ENCODE measurements at places on chromosomes 6 and 20.

DNA sequence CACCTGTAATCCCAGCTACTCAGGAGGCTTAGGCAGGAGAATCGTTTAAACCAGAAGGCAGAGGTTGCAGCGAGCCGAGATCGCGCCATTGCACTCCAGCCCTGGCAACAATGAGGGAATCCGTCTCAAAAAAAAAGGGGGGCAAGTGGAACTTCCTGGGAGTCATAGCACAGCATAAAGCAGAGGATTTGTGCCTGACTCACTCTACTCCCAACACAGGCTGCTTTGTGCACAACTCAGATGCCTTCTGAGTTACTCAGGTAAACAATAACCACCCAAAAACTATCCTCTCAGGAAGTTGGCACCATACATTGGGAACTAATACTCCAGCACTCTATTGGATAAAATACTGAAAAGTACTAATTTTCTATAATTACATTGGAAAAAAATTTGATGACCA, 2.5 kb upstream of the TMEM244 start:
- DNase-seq: no peak

GRCh38 chr20:45538209-45538799, 978 bp downstream of the WFDC6 start:
- no peak for DNase-seq

GRCh38 chr6:10479939-10480700, 41.0 kb upstream of the GCNT2 start:
- DNase-seq: no peak

DNA sequence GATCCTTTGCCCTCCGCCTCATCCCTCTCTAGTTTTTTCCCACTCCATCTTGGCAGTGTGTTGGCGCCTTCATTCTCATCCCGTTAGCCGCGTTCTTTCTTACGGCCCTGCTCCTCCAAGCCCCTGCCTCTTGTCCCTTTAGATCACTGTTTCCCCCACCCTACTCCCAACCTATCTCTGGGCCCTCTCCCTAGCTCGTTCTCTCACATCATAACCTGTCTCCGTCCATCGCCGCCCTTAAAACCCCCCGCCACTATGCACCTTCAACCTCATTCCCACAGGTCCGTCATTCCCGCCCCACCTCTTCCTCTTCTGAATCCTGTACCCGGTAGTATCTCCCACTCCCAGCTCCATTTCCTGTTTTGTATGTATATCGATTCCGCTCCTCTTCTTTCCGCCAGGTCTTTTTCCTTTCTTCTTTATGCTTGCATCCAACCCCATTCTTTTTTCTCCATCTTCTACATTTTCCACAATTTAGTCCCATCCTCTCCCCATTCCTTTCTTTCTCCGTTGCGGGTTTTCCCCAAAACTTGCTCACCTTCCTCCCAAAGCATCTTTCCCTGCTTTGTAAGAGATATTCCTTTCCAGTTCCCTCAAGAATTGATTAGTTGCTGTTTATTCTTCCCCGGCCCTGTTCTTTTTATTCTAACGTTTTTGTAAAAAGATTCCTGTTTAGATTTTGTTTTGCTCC, 671 bp downstream of the EFHC1 start:
- no peak for DNase-seq

DNA sequence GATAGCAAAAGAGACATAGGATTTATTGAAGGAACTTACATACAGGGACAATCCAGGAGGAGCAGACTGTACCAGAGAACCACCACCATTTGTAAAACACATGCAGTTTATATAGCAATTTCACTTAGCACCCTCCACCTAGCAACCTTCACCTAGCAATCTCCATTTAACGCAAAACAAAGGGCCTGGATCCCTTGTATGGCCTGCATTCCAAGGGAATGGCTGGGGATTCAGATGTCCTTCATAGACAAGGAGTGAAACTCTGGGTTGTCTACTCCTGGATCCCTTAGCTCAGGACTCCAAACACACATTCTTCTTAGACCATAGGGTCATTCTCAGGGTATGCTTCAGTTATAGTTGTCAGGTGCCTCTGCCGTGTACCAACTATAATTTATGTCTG, 1324.9 kb downstream of the HACE1 start:
- no peak for DNase-seq

DNA sequence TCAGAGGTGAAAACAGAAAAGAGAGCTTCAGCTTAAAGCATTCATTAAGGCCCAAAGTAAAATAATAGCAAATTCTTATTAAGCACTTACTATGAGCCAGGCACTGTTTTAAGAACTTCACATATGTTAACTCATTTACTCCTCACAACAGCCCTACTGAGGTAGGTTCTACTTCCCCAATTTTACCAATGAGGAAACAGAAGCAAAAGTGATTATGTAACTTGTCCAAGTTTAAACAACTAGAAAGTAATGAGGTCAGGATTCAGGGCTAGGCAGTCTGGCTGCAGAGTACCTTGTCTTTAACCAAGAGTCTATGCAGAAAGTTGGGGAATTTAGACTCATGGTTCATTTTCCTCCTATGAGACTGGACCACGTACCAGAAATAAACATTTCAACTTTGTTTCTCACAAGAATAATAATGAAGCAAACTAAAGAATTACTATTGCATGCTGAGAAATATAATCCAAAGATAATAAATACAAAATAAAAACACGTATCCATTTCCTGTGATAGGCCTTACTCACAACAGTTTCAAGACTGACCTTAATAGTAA, 3.8 kb downstream of the COL21A1 start:
- no peak for DNase-seq

DNA sequence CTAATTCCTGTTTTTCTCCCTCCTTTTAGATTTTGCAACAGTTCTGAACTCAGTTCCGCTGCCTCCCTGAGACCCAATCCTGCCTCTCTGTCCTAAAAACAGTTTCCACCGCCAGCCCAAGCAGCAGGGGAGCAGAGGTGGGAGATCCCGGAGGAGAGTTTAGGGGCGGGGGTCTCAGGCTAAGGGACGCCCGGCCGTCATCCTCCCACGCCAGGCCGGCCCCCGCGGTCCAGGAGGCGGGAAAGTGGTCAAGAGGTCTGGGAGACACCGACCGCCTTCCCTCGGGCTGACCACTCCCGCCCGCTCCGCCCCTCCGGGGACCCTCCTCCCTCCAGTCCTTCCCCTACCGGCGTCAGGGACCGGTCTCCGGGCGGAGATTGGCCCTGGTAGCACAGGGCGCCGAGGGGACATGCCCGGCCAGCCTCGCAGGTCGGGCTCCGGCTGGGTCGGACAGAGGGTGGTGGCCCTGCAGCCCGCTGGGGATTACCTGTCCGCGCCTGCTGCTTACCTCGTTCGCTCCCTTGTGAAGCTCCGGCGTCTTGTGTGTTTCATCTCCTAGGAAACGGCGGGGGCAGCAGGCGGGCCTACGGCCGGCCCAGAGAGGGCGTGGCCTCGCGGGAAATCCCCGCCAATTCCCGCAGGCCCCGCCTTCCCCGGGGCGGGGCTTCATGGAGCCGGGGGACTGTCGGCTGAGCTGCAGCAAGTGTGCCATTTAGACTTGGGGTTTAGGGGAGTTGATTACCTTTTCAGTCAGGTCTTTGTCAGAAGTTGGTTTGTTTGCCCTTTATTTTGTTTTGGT, at the start of gene MAK:
MAK (minus strand) TSS at position 545 of the 799 bp plus-strand sequence. CDS start 7,891 bp downstream, outside the sequence.
- DNase-seq: peak; percentile 82

- no peak for DNase-seq
Observed at GRCh38 chr6:170017603-170018320, 266.3 kb downstream of the ERMARD start.

- no peak for DNase-seq
Observed at GRCh38 chr20:1702855-1703254, 45.3 kb upstream of the SIRPG start.

DNA sequence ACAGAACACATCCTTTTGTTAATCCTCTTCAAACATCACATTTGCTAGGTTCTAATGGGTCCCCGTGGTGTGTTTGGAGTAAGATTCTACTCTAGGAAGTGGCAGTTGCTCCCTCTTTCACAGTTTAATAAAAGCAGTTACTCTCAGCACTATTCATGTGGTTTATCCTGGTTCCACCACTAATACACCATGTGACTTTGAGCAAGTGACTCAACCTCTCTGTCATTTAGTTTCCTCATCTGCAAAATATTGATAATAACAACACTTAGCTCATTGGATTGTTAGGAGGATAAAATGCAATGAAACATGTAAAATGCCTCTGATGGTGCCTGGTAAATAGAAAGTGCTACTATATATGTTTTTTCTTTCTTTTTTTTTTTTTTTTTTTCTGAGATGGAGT, 488.0 kb upstream of the NOX3 start:
- no peak for DNase-seq

GRCh38 chr6:25062070-25062811, 126.5 kb upstream of the RIPOR2 start:
- DNase-seq: no peak

DNA sequence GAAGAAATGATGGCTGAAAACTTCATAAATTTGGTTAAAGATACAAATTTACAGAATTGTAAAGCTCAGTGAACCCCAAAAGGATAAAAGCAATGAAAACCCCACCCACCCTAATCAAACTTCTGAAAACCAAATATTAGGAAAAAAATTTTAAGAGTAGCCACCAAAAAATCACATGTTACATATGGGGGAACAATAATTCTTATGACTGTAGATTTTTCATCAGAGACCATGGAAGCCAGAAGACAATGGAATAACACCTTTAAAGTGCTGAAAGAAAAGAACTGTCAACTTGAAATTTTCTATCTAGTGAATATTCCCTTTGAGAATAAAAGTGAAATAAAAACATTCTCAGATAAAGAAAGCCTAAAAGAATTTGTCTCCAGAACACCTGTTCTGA, 24.4 kb downstream of the PROCR start:
- DNase-seq: no peak

All from activated T-cell treated with anti-CD3 and anti-CD28 coated beads for 24 hours (primary cell).